ENCODE measurements at places on chromosomes 4 and X.
A peak's percentile ranks its signal among the peaks of the same experiment; 100 is the strongest.

GRCh38 chrX:17535229-17535628 is 160.2 kb downstream of the NHS start:
- no peak for DNase-seq

DNA sequence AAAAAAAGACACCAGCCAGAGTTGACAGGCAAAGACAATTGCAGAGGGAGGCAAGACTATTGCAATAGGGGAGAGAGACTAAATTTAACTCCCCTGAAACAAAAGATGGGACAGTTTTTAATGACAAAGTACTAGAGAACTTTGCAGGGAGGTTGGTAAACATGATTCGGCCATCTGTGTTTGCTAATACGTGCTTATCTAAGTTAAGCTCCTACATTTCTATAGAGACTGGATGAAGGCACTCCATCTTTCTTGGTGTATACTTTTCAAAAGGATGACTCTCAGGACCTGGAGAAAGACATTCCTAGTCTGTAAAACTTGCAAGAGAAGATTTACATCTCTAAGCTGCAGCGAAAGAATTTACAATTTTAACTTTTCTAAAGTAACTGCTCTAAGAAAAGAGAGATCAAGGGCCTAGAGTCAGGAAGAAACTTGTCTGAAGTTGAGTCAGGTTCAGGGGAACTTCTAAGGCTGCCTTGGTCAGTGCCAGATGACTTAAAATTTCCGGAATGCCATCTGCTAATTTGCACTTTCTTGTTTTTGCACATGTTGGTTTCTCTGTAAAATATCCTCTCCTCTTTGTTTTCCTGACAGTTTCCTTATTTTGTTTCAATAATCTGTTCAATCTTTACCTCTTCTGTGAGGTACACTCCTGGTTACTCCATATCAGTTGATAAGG is 10.6 kb downstream of the ADAM29 start:
- no peak for DNase-seq

DNA sequence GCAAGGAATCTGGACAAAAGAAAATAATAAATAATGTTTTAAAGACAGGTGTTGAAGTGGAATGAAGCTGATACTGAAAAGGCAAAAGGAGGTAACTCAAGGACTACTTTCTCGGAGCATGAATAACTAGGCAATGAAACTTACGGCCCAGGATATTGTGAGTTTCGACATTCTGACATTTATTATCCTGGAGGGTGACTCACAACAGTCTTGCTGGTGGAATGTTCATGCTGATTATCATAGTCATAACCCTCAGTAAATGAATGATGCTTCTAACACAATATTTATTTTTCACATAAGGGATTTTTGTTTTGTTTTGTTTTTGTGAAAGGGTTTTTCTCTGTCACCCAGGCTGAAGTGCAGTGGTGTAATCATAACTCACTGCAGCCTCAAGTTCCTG is 147.0 kb upstream of the HPGD start:
- no peak for DNase-seq

GRCh38 chrX:45769761-45770582 is 569.3 kb upstream of the DIPK2B start:
- peak; percentile 16 for DNase-seq

- no peak for DNase-seq
Measured at GRCh38 chrX:49177873-49178480, 6.3 kb downstream of the PLP2 start.

GRCh38 chr4:139676913-139677585 is 11.4 kb downstream of the MGST2 start:
- DNase-seq: no peak

- no peak for DNase-seq
Measured at GRCh38 chrX:65652098-65652497, 15.4 kb upstream of the MSN start.

- no peak for DNase-seq
Measured at GRCh38 chr4:112127803-112128202, 17.5 kb upstream of the FAM241A start.

- no peak for DNase-seq
Measured at GRCh38 chr4:186725469-186726425, 2.1 kb upstream of the FAT1 start.

- DNase-seq: no peak
Measured at GRCh38 chrX:119728487-119728886, 29.9 kb upstream of the SOWAHD start.

DNA sequence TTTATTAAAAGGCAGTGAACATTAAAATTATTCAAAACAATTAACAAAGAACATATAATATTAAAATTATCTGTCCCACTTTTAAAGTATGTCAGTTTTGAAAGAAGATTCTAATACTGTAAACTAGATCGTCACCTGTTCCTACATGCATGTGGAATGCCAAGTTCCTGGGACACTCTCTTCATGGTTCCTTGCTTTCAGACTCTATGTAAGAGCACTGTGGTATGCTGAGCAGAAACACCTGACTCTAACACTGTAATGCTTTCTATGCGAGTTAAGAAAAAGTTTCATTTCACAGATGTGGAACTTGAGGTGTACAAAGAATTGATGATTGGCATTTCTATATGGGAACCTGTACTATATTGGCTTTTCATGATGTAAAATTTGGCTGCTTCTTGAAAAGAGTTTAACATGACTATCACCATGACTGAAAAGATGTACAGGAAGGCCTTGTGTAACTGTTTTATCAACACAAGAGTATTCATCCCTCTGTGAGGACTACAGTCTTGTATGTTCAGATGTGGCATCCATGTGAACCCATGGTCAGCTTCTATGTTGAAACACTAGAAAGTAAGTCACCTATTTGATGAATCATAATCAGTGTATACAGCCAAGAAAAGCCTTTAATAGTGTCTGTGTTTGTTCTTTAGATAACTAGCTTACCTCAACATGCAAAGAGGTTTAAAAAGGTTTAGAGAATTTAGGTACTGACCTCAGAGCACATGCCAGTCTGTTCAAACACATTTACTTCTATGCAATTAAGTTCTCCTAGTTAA is 354.5 kb downstream of the ARHGAP24 start:
- no peak for DNase-seq

- DNase-seq: no peak
Measured at GRCh38 chr4:76665153-76665552, 230.1 kb downstream of the SHROOM3 start.

Data from stimulated activated CD8-positive, alpha-beta memory T cell treated with anti-CD3 and anti-CD28 coated beads, Interleukin-7, amount 100 ng/mL, for 48 hours (primary cell).